Psoas muscle (tissue), 8 donors: ENCODE measurements at places on chromosomes 3 and 15. TPM values are rescaled to one million over a fixed set of nuclear protein-coding genes. Genes with fewer than 3 reads are reported as not detected.
A peak's percentile ranks its signal among the peaks of the same experiment; 100 is the strongest.

- no peak for DNase-seq
Observed at GRCh38 chr15:88275804-88276203, 19.3 kb upstream of the NTRK3 start.

GRCh38 chr3:4850211-4850927 is 128.9 kb upstream of the BHLHE40 start:
- no peak for DNase-seq

PCLAF gene
- 0.42 TPM for polyA plus RNA-seq

SLC22A13 gene
- polyA plus RNA-seq = 0.29 TPM

- DNase-seq = no peak
Observed at GRCh38 chr3:134638385-134639030, 12.3 kb downstream of the KY start.

ZIC1 gene
- polyA plus RNA-seq = 10.2 TPM

- DNase-seq = peak; percentile 80
Observed at GRCh38 chr3:46812237-46812791, 50.9 kb downstream of the MYL3 start.

GRCh38 chr15:46297766-46298165 is 662.9 kb downstream of the SQOR start:
- DNase-seq = no peak

DNA sequence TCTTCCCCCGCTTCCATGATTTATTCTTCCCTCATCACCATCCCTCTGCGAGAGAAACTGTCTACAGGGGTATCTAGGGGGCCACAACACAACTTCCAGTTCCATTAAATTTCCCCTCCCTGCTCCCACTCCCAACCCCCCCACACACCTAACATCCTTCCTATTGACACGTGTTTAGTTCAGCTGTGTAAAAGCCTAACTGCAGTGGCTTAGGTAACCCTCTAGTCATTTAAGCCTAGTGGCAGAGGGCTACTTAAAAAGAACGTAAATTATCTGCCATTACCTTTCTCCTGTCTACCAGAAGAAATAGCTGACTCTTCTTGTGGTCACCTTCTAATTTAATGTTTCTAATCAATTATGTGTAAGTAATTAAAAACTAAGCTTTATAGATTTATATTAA is 56.3 kb downstream of the ZNF148 start:
- DNase-seq = no peak

DNA sequence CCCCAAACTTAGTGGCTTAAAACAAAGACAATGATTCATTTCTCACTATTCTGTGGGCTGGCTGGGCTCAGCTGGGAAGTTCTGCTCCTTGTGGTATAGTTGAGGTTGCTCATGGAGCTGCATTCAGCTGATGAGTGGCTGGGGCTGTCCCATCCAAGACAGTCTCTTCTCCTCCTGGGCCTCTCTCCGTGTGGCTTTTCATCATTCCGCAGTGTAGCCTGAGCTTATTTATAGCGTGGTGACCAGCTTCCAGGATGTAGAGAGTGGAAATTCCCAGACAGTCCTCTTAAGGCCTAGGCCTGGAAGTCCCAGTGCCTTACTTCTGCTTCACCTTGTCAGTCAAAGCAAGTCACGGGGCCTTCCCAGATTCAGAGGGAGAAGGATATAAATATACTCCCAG is 136.7 kb upstream of the DAZL start:
- peak; percentile 29 for DNase-seq

EOGT gene
- 11.5 TPM for polyA plus RNA-seq

DNA sequence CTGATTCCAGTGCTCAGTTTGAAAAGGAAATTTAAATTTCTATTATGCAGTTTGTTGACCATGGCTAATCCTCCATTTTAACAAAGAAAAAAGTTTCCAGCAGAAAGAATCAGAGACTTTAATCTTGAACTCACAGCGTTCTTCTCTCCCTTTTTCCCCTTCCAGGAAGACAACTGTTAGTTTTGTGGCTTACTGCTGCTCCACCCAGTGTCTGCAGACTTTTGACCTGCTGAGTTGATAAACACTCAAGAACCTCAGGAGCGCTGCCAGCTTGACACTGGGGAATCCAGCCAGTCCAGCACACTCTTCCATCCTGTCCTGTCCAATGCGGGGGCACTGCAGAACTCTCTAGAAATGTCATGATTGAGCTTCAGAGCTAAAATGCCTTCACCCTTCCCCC is 134.6 kb downstream of the LRRC28 start:
- peak; percentile 58 for DNase-seq

TIPIN gene
- polyA plus RNA-seq = 6.7 TPM

DNA sequence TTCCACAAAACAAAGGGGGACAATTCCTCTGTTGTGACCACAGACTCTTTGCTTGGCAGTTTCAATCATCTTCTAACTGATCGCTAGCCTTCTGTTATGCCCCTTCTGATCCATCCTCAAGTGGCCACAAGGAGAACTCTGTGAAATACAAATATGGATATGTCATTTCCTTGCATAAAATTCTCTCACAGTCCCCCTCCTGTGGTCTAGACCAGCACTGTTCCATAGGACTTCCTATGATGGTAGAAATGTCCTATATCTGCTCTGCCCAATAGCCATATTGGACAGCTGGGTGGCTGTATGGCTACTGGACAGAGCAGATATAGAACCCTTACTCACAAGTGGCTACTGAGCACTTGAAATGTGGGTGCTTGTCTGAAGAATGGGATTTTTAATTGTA is 25.9 kb upstream of the SNRK start:
- no peak for DNase-seq

- no peak for DNase-seq
Observed at GRCh38 chr3:104939196-104939595, 427.5 kb upstream of the ALCAM start.

C3orf22 gene
- not detected for polyA plus RNA-seq

P2RY14 gene
- 0.55 TPM for polyA plus RNA-seq

DNA sequence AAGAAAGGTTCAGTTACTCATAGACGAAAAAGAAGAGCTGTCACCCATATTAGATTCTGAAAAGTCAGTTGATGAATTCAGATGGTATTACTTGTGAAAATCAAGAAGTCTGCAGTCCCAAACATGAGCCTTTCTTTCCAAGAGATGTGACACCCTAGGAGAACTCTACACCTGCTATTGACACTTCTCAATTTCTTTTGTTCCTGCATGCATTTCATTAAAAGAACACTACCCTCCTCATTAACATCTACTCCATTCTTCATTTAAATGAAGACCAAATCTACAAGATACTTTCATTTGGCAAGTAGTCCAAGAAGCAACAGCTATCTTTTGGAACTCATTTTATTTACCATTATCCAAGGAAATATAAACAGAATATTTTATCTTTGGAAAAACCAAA is 6.6 kb downstream of the GABRB3 start:
- DNase-seq = no peak

DNA sequence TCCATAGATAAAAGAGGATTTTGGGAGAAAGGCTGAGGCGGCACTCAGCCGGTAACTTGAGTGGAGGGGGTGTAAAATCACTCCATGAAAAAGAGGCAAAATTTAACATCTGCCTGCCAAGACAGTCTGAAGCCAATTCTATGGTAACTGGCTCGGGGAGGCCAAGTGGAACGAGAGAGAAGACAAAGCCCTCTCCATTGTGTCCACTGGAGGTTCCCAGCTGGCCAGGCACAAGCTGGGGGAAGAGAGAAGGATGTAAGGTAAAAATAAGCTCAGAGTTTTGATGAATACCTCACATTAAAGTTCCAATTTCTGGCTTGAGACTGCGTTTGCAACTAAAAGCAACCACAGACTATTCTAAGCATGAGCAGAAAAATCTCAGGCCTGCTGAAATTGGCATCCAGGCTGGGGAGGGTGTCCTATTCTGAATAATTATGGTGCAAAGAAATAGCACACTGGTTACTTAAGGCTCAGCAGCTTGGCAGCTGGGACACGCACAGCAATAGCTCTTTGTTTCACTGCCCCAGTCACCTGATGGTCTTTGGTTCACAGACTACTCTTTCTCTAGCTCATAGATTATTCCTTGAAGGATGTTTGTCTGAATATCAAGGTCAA is 48.8 kb downstream of the CHRD start:
- DNase-seq = no peak

DNA sequence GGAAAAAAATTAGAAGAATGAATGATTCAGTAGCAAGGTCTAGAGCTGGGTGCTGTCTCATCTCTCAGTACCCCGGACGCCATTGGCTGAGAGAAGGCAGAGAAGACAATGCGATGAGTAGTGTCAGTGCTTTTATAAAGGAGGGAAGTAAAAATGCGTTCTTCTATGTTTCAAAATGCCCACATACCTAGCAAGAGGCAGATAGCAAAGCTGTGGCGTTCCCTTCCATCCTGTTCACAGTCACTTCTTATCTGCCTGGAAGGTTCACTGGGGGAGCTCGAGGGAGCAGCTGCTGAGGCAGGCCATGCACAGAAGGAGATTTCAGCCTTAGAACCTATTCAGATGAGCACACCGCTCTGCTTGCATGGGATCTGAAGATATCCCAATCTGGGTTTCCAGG is 234.0 kb downstream of the RPLP1 start:
- no peak for DNase-seq

DNA sequence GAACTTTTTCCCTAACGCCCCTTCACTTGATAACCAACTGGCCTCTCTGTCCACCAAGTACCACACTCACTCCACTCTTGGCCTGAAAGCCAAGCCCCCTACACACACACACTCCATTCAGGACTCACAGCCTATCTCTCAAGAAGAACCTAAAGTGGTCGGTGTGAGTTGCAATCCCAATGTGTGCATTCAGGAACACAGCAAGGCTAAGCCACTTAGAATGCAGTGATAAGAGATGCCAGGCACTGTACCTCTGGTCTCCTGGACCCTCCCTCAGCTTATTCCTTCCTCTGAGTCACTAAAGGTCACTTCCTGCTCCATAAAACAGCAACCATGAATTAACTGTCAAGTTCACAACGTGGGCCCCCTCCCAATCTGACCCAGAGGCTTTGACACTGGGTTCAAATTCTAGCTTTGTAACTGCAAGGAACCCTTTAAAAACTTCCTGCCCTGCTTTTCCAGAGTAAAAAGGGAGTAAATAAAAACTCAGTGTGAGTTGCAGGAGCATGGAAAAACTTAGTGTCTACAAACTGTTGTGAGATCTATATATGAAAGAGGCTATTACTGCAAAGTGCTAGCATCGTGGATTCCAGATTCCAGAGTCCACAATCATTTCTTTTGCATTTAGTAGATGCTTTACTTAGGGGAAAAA is 17.6 kb upstream of the KCNMB3 start:
- no peak for DNase-seq

GRCh38 chr15:63905558-63906265 is 72.0 kb upstream of the HERC1 start:
- DNase-seq = no peak

MESP1 gene
- polyA plus RNA-seq = 2.5 TPM

DNA sequence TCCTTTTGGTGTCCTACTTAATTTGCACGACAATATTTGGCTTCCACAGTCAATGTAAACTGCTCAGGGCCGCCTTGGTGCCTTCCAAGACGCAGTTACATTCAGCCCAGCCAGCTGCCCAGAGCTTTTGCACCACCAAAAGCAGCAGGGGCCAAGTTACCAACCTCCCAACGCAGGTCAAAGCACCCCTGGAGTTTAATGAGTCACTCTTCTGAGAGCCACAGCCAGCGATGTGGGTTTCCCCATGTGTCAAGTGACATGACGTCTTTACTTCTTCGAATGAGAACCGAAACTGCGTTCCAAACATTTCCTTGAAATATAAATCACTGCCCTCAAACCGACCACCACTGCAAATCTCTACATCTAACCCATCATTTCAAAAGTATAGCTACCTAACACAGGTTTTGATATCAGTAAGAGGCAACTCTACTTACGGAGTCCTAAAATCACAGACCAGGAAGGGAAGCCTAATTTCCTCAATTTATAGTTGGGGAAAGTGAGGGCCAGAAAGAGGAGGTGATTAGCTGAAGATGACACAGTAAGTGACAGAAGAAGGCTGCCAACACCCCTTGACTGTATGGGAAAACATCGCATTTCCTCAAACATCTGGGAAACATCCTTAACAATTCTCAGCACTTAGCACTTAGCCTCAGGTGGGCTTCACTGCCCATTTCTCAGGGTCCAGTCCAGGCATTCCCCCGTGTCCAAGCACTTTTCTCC is 24.5 kb downstream of the MB21D2 start:
- DNase-seq = peak; percentile 37

DNA sequence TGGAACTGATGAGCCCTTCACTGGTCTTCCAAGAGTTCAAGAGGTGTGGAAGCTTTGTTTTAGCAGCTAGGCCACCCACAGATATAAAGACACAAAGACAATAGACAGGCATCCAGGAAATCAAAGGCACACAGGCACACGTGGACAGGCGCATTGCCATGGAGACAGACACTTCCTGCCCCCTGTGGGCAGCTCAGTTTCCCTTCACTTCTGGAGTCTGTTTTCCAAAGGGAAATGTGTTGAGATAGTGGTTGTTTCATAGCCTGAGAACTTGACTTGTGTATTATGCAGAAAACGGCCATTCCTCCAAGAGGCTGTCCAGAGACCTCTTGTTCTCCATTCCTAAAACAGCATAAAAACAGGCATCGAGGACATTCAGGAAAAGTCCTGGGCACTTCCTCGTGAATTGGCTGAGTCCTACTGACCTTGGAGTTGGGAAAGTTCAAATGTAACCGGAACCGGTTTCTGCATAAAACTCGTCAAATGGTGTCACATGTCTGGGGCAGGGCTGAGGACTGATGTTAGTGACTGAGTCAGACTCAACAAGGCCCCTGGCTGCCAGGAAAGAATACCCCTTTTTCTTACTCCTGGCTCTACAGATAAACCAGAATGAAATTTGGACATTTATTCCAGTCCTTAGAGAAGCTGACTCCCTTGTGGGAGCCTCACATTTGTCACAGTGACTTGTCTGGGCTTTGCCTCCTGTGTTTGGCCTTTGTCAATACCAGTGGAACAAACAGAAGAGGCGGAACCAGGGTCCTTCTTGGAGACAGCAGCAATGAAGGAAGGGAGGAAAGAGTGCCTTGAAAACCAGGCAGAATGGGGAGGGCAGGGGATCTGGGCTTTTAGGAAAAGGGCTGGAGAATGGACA is 1.3 kb downstream of the ALPK3 start:
- peak; percentile 73 for DNase-seq

SLC28A2 gene
- polyA plus RNA-seq = 0.01 TPM

- no peak for DNase-seq
Observed at GRCh38 chr15:23370578-23370977, 16.0 kb downstream of the GOLGA8S start.

- no peak for DNase-seq
Observed at GRCh38 chr3:67947808-67948508, 293.5 kb upstream of the SUCLG2 start.

GRCh38 chr3:183254487-183255347 is 1.7 kb downstream of the B3GNT5 start:
- no peak for DNase-seq

SLC22A14 gene
- 0.18 TPM for polyA plus RNA-seq

CD200R1 gene
- polyA plus RNA-seq = 0.06 TPM

GRCh38 chr3:194364652-194365434 is 4.7 kb downstream of the LRRC15 start:
- DNase-seq = peak; percentile 73

DNAH12 gene
- 0.27 TPM for polyA plus RNA-seq

- no peak for DNase-seq
Observed at GRCh38 chr15:64452988-64453688, 7.2 kb upstream of the ZNF609 start.

DNA sequence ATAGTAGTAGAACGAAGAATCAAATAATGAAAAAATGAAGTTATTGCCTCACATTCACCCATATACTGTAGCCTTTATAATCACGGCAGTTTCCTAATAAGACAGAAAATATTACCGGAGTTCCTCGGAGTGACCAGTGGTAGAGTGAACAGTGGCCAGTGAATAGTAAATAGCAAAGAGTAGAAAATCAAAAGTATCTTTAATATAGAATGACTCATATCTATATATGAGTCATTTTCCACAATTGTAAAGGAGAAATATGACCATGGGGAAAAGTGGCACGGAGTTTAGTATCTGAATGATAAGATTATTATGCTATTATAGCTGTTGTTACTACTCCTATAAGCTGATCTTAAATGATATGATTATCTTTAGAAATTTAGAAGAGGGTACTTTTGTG is 38.5 kb downstream of the ZBTB20 start:
- no peak for DNase-seq
